ENCODE measurements at places on chromosomes 2 and 18. TPM values are rescaled to one million over a fixed set of nuclear protein-coding genes. Genes with fewer than 3 reads are reported as not detected.

DNA sequence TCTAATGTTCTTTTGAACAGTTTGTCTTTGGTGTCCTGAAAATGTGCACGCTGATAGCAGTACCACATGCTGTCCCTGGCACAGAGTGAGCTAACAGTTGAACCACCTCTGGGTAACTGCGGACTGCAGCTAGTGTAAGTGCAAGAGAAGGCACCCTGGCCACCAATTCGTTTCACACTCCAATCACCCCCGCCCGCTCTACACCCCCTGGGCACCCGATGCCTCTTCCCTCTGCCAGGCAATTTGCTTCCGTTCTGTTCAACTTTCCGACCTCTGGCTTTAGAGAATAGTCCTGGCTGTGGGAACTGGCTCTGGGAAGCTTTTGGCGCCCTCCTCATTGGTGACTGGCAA lies 1.4 kb downstream of the DOCK10 start:
- no peaks in the 10 kb centered on the region for H3K36me3 ChIP-seq
- H3K4me1 ChIP-seq = peaks cover 28% of the 10 kb centered on the region
- DNase-seq = no peak
- peak overlapping the region; percentile 70 for H3K4me3 ChIP-seq

DNA sequence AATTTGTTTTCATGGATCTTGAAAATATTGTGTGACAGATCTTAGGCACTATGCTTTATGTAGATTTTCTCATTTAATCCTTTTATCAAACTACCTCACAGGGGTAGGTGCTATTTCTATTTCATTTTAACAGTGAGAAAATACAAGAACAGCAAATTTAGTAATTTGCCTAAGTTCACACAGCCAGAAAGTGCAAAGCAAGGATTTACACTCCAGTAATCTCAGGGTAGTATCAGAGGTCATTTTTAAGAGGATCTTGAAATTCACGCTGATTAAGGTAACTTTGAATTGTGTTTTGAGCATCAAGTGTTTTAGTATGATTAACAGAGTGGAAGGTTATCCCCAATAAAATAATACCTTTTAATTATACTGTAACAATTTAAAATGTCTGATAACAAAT lies 10.1 kb upstream of the KCNJ3 start:
- H3K4me3 ChIP-seq = no peak overlapping the region
- DNase-seq = no peak
- H3K27me3 ChIP-seq = no peaks in the 10 kb centered on the region
- no peaks in the 10 kb centered on the region for H3K36me3 ChIP-seq
- H3K27ac ChIP-seq = no peak overlapping the region
- no peaks in the 10 kb centered on the region for H3K4me1 ChIP-seq

- peak; percentile 26 for DNase-seq
- H3K27me3 ChIP-seq = no peaks in the 10 kb centered on the region
- no peaks in the 10 kb centered on the region for H3K36me3 ChIP-seq
- H3K4me1 ChIP-seq = peaks cover 29% of the 10 kb centered on the region
- H3K27ac ChIP-seq = no peak overlapping the region
Observed at GRCh38 chr2:30300456-30301221, 69.3 kb downstream of the LBH start.

DNA sequence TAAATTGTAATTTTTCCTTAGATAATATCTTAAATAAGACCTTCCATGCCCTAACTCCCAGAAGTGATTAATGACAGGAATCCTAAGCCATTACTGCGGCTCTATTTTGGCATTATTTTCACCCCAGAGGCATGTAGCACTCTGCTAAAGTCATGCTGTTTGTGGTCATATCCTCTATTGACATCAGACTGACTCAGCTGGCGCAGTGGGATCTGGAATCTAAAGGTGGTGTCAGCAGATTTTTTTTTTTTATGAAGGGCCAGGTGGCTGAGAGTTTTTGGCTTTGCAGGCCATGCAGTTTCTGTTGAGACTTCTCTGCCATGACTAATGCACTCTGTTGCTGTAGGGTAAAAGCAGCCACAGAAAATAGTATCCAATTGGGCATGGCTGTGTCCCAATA lies 64.1 kb upstream of the ACVR1C start:
- no peak overlapping the region for H3K4me3 ChIP-seq
- H3K27ac ChIP-seq = no peak overlapping the region
- no peak for DNase-seq
- H3K4me1 ChIP-seq = no peaks in the 10 kb centered on the region

DNA sequence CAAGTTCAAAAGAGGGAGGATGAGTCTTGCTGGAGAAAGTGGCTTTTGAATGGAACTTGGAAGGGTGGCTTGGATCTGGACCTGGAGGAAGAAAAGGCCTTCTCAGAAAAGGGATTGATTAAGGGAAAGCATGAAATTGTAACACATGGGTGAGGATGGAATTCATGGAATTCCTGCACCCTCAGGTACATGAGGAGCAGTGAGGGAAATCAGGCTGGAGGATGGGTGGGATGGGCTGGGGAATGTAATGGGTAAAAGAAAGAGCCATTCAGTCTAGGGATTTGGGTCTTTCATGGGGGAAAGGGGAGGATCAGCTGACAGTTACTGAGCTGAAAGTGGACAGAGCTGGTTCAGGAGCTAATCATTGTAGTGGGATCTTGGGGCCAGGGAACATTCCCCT lies 51.2 kb upstream of the HAAO start:
- H3K27ac ChIP-seq = no peak overlapping the region
- peak; percentile 14 for DNase-seq
- no peaks in the 10 kb centered on the region for H3K4me1 ChIP-seq

Gene SEMA4C
- 69.7 TPM for total RNA-seq

DNA sequence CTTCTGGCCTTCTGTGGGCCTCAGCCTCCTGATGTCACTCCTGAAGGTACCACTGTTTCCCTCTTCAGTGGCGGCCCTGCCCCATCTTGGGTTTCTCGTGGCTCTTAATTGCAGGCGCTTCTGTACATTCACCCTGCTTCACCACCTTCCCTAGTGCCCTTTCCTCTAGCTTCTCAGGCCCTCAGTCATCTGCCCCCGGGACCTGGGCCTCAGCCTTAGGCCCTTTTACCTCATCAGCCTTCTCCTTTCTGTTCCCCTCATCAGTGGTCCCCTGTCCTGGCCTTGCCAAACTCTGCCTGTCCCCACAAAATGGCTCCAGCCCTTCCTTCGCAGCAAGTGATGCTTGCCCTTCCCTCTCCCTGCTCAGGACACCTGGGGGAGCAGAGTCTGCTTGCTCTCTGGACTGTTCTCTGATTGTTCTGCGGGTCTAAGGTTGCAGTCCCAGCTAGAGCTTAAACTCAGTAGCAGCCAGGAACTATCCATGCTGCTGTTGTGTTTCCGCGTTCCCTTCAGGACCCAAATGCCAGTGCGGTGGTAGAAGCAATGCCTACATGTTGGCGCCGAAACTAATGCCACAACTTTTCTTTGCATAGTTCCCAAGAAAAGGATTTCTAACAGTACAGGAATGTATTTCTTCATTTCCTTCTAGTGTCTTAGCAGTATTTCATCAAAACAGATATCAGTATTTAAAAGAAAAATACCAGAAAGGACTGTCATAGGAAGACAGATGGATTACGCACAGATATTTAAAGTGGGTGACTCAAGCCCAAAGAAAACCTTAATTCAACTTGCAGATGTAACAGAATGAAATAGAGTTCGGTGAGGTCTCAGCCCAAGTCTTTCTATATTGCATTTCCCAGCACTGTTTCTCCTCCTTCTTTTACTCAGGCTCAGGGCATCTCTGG lies 7.5 kb downstream of the ASB1 start:
- no peaks in the 10 kb centered on the region for H3K27me3 ChIP-seq
- no peak overlapping the region for H3K27ac ChIP-seq
- H3K4me1 ChIP-seq = no peaks in the 10 kb centered on the region
- no peak for DNase-seq
- H3K4me3 ChIP-seq = no peak overlapping the region

DNA sequence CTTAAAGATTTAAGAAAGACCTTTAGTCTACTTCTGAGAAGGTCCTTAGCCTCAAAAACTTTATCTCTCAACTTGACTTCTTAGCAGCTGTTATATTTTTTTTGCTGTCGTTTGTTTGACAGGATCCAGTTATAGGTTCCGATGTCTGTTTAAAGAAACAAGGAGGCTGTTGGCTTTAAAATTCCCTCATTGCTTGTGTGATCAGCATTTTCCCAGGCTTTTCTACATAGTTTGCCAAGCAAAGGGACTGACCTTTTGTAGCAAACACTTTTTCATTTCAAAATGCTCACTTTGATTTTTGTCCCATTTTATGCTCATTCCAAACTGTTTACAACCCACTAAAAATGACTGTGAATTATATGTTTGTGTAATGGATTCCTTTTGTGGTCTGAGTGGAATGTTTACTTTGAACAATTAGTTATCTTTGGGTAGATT lies 394.9 kb downstream of the ARHGAP15 start:
- no peaks in the 10 kb centered on the region for H3K27me3 ChIP-seq
- H3K36me3 ChIP-seq = no peaks in the 10 kb centered on the region
- no peak overlapping the region for H3K27ac ChIP-seq

GRCh38 chr2:159069229-159069628 lies 100.8 kb downstream of the TANC1 start:
- DNase-seq = no peak
- no peak overlapping the region for H3K4me3 ChIP-seq
- no peaks in the 10 kb centered on the region for H3K36me3 ChIP-seq
- peaks cover 12% of the 10 kb centered on the region for H3K4me1 ChIP-seq
- H3K27me3 ChIP-seq = no peaks in the 10 kb centered on the region

GRCh38 chr2:70124983-70125480 lies 37.8 kb downstream of the PCBP1 start:
- peak; percentile 77 for DNase-seq
- H3K36me3 ChIP-seq = no peaks in the 10 kb centered on the region
- H3K4me1 ChIP-seq = peaks cover 30% of the 10 kb centered on the region
- peak overlapping the region; percentile 100 for H3K27ac ChIP-seq

Gene GNLY
- total RNA-seq = not detected

GRCh38 chr2:127853671-127854070 lies 4.3 kb downstream of the POLR2D start:
- no peak for DNase-seq
- peaks cover 6% of the 10 kb centered on the region for H3K4me1 ChIP-seq
- 0 out of 2 replicates have a peak overlapping the region, but pooled peaks have one; percentile 78 for H3K27ac ChIP-seq

DNA sequence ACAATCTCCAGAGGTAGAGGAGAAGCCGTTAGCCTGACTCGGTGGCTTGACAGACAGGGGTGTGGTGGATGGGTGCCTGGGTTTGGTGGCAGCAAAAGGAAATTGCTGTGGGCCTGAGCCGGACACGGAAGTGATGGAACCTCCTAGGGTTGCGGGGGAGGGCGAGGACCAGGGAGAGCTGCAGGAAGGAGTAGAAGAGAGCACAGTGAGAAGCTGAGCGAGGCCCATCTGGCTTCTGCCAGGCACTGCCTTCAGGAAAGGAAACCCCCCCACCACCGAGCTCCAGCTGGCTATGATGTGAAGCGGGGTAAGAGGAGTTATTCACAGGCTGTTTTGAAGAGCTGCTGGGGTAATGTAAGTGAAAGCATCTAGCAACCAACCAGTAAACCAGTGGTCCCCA lies 134.6 kb downstream of the TSN start:
- H3K4me3 ChIP-seq = no peak overlapping the region
- no peak for DNase-seq
- no peak overlapping the region for H3K27ac ChIP-seq
- H3K27me3 ChIP-seq = no peaks in the 10 kb centered on the region
- H3K4me1 ChIP-seq = no peaks in the 10 kb centered on the region

DNA sequence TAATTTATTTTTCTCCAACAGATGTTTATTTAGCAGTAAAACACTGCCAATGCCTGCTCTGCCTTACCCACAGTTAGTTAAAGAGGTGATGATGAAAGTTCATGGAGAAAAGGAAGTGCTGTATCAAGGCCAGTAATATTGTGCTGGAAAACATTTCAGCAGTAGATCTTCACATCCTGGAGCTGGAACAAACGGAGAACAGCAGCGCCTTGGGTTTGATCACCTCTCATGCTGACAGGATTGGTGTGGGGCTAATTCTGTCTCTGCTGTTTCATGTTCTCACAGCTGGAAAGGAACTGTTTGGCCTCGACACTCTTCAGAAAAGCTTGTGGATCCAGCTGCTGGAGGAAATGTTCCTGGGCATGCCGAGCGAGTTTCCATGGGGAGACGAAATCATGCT lies 61.5 kb upstream of the RPE start:
- no peak overlapping the region for H3K4me3 ChIP-seq
- no peak overlapping the region for H3K27ac ChIP-seq
- no peaks in the 10 kb centered on the region for H3K27me3 ChIP-seq
- H3K4me1 ChIP-seq = no peaks in the 10 kb centered on the region

DNA sequence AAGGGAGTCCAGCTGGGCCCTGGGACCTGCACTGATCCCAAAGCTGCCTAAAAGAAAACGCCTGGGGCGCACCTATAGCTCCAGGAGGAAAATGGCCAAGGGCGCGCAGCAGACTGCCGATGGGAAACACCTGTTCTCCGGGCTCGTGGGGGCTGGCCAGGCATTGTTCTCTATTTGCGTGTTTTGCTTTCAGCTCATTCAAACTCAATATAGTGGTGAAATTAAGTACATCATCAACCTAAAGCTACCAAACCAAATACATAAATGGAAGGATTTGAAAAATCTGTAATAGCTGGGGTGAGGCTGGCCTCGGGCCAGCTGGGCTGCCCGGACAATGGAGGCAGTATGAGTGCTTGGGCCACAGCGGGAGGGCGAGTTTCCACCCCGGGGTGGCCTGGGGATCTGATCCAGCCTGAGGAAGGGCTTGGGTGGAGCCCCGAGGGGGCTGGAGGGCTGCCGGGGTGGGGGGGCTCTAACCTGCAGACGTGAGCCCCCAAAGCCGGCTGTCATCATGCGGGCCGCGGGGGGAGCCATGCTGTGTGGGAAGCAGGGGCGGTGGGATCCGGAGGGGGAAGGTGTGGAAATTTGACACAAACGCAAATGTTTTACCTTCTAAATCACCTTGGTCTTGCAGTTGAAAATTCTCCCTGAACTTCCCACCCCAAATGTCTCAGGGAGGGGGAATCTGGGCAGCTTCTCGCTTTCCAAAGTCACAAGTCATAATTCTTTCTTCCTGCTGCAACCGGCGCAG lies 77.6 kb downstream of the ASB1 start:
- H3K36me3 ChIP-seq = no peaks in the 10 kb centered on the region
- H3K27me3 ChIP-seq = no peaks in the 10 kb centered on the region
- peaks cover 5% of the 10 kb centered on the region for H3K4me1 ChIP-seq
- no peak overlapping the region for H3K4me3 ChIP-seq
- DNase-seq = peak; percentile 12

Gene TM4SF20
- not detected for total RNA-seq

DNA sequence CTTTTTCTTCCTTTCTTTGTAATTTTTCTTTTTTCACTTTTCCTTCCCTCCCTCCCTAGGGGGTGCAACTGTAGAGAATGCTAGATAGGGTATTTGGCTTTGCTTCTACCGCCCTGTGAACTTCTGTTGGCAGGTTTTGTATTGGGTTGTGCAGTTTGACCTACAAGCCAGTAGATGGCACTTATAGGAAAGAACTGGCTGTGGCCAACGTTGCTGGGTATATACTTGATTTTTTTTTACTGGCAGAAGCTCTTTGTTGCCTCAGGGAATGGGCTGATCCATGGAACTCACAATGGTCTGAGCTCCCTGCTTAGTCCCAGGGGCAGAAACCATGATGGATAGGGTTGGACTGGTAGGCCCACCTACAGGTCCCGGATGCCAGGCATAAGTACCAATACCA lies 1019.5 kb upstream of the LRRTM1 start:
- no peaks in the 10 kb centered on the region for H3K36me3 ChIP-seq
- H3K4me3 ChIP-seq = no peak overlapping the region
- DNase-seq = peak; percentile 77
- no peak overlapping the region for H3K27ac ChIP-seq
- H3K4me1 ChIP-seq = no peaks in the 10 kb centered on the region

All from GM23338 (cell line).